Glomerular endothelial cell (primary cell): ENCODE measurements at places on chromosomes 13 and 19. TPM values are rescaled to one million over a fixed set of nuclear protein-coding genes. Genes with fewer than 3 reads are reported as not detected.

BCKDHA gene
- 27.0 and 33.6 TPM in 2 replicates for total RNA-seq

ADGRE1 gene
- total RNA-seq = not detected in 2 replicates

FUT1 gene
- 6.1 and 6.4 TPM in 2 replicates for total RNA-seq

SPACA4 gene
- total RNA-seq = not detected in 2 replicates

RGS9BP gene
- total RNA-seq = 0.05 and 0.29 TPM in 2 replicates

CELF5 gene
- total RNA-seq = 0.41 TPM in 1 of 2 replicates, not detected in the other

LRFN3 gene
- total RNA-seq = 13.3 and 24.3 TPM in 2 replicates

VSTM1 gene
- not detected in 2 replicates for total RNA-seq

CYP4F11 gene
- total RNA-seq = not detected in 2 replicates

PCDH20 gene
- total RNA-seq = 0.10 TPM in 1 of 2 replicates, not detected in the other

PSMD8 gene
- total RNA-seq = 232 and 267 TPM in 2 replicates

TNFSF9 gene
- total RNA-seq = 8.2 and 12.1 TPM in 2 replicates

ZNF433 gene
- 2.4 and 5.5 TPM in 2 replicates for total RNA-seq

NALCN gene
- 2.3 and 2.5 TPM in 2 replicates for total RNA-seq

PTH2 gene
- total RNA-seq = not detected in 2 replicates

KLK6 gene
- total RNA-seq = not detected in 2 replicates

NLRP11 gene
- not detected in 2 replicates for total RNA-seq

SMIM17 gene
- 0.58 and 1.2 TPM in 2 replicates for total RNA-seq

BORCS8 gene
- total RNA-seq = 20.7 and 29.3 TPM in 2 replicates

DHRS12 gene
- total RNA-seq = 10.3 and 14.2 TPM in 2 replicates

GPALPP1 gene
- total RNA-seq = 27.3 and 27.4 TPM in 2 replicates

PPP1R13L gene
- 16.2 and 44.6 TPM in 2 replicates for total RNA-seq

SHISA7 gene
- not detected in 2 replicates for total RNA-seq

PBX4 gene
- 0.19 TPM in 1 of 2 replicates, not detected in the other for total RNA-seq

NRTN gene
- not detected in 2 replicates for total RNA-seq

COMMD6 gene
- total RNA-seq = 64.4 and 97.7 TPM in 2 replicates

METTL21C gene
- total RNA-seq = not detected in 2 replicates

ZNF549 gene
- total RNA-seq = 3.2 and 4.5 TPM in 2 replicates

GSX1 gene
- total RNA-seq = not detected in 2 replicates

ZFR2 gene
- 0.29 TPM in 1 of 2 replicates, not detected in the other for total RNA-seq

NLRP4 gene
- total RNA-seq = not detected in 2 replicates

CLDN10 gene
- total RNA-seq = not detected in 2 replicates
